GM12864 (cell line): ENCODE measurements at places on chromosomes 5 and 9.
A peak's percentile ranks its signal among the peaks of the same experiment; 100 is the strongest.

DNA sequence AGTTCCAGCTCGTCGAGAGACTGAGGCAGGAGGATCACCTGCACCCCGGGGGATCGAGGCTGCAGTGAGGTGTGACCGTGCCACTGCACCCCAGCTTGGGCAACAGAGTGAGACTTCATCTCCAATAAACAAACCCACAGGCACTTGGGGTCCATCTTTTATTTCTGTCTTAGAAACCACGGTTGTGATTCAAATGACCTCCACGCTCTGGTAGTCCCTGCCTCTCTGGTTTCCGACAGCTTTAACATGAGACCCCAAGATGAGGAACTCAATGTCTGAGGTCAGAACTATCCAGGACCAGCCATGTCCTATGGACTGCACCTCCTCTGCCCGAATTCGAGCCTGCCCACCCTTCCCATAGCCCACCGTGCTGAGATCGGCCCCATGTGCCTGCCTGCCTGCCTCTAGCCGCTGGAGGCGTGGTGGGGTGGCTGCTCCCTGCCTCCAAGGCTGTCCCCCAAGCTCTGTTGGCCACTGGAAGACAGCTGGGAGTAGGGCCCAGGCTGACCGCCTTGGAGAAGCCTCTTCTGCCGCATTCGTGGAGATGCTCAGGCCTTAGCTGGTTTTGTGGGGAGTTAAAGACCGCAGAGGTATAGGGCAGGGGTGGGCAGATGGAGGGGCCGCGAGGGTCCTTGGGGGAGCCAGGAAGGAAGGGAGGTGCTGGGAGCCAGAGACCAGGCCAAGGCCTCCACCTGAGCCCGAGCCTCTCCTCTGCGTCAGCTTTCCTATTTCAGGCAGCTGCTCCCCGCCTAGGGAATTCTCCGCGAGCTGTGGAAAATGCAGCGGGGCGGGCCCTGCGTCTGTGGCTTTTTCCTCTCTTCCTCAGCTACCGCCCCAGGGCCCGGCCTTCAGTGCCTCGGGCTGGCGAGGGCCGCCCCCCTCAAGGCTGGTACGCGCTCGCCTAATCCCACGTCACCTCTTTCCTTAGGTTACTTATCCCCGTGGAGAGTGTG is 6.9 kb upstream of the WDR5 start:
- no peak for DNase-seq

DNA sequence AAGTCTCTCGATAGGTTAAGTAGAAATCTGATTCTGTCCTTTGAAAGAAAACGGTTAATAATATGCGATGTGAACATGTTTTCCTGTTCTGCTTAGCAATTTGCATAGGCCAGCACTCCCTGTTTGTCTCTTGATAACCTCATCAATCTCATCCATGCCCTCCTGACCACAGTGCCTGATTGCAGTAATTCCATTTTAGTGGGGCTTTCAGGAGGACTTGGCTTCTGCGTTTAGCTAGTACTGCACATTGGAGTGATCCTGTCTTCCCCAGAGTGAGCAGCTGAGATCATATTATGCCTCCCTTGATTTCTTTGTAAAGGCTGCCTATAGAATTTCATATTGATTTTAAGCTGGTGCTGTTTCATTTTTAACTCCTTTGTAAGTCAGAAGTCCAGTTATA is 335.9 kb upstream of the ISL1 start:
- no peak for DNase-seq

GRCh38 chr5:78287833-78288232 is 6.7 kb downstream of the AP3B1 start:
- no peak for DNase-seq

GRCh38 chr5:52895075-52895474 is 94.1 kb upstream of the ITGA2 start:
- no peak for DNase-seq

DNA sequence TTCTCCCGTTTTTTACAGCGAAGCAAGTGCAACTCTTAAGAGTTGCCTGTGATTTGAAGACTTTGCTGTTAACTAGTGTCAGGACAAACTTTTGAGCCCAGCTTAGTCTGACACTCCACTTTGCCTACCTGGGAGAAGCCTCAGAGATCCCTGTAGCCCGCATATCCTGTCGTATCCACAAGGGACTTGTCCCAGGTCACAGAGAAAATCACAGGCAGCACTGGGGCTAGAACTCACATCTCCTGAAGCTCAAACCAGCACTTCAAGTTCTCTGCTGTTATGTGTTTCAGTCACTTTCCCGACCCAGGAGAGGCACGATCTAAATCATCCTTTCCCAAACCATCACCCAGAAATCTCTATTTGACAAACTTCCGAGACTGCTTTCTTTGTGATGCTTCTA is 584.5 kb downstream of the ACTL7B start:
- no peak for DNase-seq

DNA sequence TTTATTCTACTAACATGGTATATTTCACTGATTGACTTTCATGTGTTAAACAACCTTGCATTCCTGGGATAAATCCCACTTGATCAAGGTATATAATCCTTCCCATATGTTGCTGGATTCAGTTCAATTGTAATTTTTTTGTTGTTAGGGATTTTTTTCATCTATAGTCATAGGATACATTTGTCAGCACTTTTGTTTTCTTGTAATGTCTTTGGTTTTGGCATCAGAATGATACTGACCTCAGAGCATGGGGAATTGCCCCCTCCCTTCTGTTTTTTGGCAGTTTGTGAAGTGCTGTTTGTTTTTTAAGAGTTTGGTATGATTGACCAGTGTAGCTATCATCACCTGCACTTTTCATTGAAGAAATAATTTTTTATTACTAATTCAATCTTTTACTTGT is 176.8 kb upstream of the RASEF start:
- DNase-seq = no peak

DNA sequence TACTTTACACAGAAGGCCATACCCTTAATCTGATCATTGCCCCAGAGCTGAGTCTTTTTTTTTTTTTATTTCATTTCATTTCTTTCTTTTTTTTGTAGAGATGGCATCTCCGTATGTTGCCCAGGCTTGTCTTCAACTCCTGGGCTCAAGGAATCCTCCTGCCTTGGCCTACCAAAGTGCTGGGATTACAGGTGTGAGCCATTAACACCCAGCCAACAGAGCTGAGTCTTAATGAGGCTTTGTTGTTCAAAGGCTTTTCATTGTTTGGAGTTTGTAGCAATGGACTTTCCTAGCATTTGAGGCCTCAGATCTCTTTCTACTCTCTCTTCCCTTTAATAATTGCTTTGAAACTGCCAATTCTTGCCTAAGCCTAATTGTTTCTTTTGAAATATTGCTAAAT is 176.5 kb upstream of the FBN2 start:
- no peak for DNase-seq

DNA sequence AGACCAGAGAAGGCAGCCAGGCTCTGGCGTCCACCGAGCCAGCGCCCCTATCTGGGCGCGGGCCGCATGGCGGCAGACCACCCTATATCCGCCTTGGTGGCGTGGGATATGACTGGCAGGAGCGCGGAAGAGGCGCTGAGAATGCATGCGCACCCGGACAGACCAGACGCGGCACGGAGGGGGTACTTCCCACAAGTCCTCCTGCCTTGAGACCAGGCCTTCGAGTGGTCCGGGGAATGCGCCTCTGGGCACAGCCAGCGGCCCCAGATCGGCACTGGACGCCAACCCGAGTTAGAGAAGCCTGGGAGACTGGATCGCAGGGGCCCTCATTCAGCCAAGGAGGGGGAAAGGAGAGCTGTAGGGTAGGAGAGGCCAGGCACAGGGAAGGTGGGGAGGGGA is 2.5 kb upstream of the LMX1B start:
- DNase-seq = no peak

- DNase-seq = no peak
Observed at GRCh38 chr5:142065273-142065672, 43.3 kb upstream of the NDFIP1 start.

DNA sequence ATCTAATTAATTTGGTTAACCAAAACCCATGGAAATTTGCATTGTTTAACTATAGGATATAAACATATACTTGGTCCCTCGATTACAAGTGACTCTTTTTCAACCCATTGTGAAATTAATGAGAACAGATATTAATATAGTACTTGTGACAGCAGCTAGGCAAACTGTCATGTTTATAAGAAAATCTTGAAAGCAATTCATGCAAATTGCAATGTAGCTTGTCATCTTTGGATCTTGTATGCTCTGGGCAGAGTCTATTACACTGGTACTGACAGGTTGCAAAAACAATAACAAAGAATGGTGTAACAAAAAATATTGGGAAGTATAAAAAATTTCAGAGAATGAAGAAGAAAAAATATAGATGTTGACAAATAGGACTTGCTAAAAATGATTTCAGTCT is 941.0 kb downstream of the DNAH5 start:
- no peak for DNase-seq

DNA sequence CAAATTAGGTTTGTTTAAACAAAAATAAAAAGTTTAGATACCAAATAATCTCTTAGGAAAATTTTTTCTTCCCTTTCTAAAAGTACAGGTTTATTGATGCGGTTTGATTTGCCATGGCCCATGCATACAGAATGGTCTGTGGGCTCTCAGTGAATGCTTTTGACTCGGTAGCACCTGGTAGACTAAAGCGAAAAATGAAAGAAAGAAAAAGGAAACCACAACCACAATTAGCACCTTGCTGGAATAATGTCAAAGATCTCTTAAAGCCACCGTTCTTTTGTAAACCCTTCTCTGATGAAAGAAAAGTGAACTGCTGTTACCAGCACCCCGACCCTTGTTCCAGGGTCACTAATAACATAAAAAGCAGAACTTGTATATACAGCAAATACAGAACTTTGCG is 157.9 kb downstream of the NFIB start:
- DNase-seq = peak; percentile 29

GRCh38 chr9:122888480-122888879 is 16.7 kb downstream of the RC3H2 start:
- no peak for DNase-seq

DNA sequence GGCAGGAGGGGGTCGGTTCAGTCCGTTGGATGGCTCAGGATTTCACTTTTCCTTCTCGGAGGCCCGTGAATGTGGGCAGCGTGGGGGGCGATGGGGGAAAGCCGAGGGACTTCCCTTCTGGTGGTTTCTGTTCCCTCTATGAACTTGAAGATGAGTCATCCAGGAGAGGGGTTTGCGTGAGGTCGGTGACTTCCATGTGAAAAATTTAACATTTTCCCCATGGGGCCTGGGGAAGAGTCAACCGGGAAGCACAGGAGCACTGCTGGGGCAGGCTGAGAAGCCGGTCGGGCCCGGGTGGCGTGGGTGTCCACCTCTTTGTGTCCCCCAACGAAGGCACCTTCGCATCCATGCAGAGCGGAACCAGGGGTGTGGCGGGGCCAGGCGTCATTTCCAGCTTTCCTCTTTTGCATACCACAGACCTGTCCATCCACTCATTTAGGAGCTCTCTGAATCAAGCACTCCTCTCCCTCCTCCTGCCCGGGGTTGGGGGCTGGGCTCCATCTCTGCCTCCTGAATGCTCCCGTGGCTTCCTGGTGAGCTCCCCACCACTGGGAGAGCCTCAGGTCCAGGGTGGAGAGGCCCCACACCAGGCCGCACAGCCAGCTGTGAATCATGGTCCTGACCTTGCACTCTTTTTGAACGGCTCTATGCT is 68.4 kb downstream of the ANKRD33B start:
- peak; percentile 84 for DNase-seq

- no peak for DNase-seq
Observed at GRCh38 chr5:140007311-140007710, 35.8 kb downstream of the NRG2 start.

DNA sequence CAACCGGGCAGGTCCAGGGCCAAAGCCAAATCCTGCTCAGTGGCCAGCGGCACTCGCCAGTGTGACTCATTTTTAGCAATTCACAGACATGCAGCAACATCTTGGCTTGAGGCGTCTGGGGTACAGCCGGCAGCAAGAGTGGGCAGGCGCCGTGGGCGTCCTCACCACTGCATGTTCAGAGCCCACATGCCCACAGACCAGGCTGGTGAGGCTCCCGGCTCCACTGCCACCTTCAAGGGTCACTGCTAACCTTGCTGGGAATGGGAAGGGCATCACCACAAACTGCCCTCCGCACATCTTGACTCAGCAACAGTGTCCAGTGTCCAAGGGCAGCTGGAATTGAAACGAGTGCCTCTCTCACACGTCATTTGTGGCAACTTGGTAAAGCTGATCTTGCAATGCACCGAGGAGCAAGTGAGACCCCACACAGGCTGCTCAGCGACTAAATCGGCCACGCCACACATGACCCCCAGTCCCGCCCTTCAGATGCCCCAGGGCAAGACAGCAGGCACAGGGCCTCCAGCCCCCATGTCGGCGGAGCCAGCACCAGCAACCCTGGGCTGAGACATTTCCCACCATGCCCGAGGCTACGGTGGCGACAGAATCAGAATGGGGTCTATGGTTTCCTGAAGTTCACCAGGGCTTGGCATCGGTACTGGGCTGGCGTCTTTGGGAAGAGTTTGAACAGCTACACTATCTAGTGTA is 140.3 kb downstream of the ROR2 start:
- DNase-seq = no peak

DNA sequence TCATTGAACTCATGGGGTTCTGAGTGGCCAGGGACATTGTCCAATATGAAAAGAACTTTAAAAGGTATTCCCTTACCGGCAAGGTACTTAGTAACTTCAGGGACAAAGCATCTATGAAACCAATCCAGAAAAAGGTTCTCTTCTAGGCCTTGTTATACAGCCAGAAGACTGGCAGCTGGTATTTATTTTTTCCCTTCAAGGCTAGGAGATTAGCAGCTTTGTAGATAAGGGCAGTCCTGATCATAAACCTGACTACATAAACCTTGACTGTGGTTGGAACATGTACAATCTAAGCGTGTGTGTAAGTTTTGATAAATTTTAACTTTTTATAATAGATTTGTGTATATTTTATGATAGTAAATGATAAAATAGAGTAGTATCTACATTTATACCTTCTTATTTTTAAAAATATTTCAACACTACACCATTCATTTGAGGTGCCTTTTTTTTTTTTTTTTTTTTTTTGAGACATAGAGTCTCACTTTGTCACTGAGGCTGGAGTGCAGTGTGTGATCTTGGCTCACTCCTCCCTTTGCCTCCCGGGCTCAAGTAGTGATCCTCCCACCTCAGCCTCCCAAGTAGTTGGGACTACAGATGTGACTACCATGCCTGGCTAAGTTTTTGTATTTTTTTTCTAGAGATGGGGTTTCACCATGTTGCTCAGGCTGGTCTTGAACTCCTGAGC is 24.5 kb downstream of the RANBP17 start:
- no peak for DNase-seq

DNA sequence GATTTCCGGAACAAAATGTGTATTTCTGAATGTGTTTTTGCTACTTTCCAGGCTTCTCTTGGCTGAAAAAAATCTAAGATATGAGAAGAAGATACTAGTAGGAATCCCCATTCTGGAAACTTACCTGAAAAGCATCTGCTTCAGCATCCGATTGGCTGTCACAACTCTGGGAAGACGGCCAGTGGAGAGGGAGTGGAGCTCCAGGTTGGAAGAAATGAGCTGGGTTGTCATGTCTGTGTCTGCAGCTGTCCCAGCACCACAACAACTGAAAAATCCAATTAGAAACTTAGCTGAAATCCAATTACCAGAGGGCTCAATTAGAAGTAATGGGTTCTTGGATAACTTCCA is 3.0 kb downstream of the PSMB7 start:
- DNase-seq = no peak

- no peak for DNase-seq
Observed at GRCh38 chr5:133041910-133042309, 9.9 kb upstream of the HSPA4 start.
